CD4-positive, alpha-beta T cell treated with Interleukin-21 for 1 hour (primary cell): ENCODE measurements at places on chromosomes 13 and 19.

- DNase-seq, result no peak
Observed at GRCh38 chr13:28161370-28161769, 23.0 kb downstream of the PAN3 start.

DNA sequence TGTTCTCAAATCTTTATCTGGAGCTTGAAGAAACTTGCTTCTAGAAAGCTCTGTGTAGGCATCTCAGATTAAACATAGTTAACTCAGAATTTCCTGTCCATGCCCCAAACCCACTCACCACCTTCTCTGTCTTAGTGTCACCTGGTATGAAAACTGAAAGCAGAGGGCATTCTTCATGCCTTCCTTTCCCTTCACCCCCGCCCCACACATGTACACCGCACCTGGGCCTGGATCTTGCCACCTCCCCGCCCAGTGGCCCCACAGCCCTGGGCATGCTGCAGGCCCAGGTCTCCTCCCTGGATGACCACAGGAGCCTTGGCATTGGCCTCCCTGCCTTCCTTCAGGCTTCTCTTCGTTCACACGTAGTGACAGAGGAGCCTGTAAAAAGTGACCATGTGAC is 15.8 kb downstream of the CFAP97D2 start:
- peak; percentile 22 for DNase-seq

GRCh38 chr13:74868049-74868448 is 613.9 kb downstream of the TBC1D4 start:
- DNase-seq, result no peak

DNA sequence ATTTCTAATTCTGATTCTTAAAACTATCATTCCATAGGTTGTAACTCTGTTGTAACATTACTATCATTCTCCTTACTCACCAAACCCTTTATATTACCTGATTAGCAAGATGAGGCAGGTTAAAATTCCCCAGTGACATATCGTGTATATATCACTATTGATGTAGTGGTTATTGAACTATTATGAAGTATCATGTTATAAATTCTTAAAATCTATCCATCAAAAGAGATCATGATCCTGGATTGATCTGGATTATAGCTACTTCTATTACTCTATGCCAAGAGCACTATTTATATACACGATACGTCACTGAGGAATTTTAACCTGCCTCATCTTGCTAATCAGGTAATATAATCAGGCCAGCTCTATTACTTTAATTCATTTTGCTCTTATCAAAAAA is 533.9 kb downstream of the SLITRK6 start:
- no peak for DNase-seq

GRCh38 chr13:91594061-91594460 is 195.6 kb downstream of the GPC5 start:
- DNase-seq, result no peak

- no peak for DNase-seq
Observed at GRCh38 chr19:8618751-8619150, 8.2 kb upstream of the ADAMTS10 start.

DNA sequence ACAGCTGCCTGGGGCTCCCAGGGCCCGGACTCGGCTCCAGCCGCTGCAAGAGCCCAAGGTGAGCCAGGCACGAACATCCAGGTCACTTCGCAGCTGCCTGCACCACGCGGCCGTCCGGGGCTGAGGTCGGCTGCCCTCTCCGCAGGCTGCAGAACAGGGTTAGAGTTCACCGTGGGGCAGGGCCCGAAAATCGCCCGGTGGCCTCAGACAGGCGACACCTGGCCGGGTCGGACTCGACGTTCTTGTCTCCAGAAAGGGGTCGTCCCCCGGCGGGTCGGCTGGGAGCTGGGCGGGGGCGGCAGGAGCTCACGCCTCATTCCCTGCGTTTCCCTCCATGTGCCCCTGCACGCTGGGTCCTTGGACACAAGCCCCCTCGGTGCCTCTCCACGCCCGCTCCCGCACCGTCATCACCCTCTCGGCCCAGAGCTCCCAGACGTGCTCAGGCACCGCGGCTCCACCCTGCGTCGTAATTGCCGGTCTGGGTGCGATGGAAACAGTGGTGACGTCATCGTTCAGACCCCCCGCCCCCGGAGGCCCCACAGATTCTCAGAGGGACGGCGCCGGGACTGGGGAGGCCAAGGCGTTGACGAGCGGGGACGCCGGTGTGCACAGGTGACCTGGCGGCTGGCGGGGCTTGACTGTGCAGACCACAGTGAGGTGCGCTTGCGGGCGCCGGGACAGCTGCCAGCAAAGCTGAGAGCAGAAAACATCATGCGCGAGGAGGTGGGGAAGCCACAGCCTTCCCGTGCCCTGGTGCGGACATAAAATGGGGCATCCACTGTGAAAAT is 4.0 kb upstream of the GRIN3B start:
- peak; percentile 87 for DNase-seq

GRCh38 chr13:114145722-114146121 is 13.3 kb upstream of the RASA3 start:
- no peak for DNase-seq

GRCh38 chr13:71583581-71583980 is 283.4 kb downstream of the DACH1 start:
- no peak for DNase-seq

GRCh38 chr13:102582256-102582655 is 14.5 kb upstream of the TPP2 start:
- no peak for DNase-seq

DNA sequence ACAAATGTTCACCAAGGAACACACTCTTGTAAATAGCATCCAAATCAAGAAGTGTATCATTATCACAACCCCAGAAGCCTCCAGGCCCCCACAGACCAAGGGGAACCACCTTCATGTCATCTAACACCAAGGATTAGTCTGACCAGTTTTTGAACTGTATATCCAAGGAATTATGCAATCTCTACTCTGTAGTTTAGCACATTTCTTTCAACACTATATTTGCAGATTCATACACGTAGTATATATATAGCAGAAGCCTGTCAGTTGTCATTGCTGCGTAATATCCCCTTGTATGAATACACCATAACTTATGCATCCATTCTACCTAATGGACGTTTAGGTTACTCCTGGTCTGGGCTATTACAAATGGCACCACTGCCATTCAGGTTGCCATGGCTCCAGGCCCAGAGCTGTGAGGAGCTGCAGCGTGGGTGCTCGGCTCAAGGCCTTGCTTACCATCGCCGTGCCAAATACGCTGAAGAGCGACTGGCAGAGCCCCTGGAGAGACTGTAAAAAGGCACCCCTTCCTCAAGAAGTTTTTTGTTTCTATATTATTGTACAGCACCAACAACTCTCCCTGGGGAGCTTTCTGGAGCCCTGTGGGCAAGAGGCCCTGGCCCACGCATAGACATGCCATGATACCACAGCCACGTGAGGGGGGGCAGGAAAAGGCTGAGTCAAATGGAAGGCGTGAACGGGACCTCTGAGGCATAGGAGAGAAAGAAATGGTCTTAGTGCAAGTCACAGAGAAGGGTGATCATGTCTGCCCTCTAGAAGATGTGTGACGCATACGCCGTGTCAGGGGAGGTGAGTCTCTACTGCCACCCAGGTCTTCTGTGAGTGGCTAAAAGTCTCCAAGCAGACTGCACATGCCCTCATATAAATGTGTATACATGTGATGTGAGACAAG is 10.8 kb downstream of the LATS2 start:
- DNase-seq, result no peak

GRCh38 chr19:12669270-12670158 is 2.9 kb downstream of the WDR83 start:
- DNase-seq, result peak; percentile 83

DNA sequence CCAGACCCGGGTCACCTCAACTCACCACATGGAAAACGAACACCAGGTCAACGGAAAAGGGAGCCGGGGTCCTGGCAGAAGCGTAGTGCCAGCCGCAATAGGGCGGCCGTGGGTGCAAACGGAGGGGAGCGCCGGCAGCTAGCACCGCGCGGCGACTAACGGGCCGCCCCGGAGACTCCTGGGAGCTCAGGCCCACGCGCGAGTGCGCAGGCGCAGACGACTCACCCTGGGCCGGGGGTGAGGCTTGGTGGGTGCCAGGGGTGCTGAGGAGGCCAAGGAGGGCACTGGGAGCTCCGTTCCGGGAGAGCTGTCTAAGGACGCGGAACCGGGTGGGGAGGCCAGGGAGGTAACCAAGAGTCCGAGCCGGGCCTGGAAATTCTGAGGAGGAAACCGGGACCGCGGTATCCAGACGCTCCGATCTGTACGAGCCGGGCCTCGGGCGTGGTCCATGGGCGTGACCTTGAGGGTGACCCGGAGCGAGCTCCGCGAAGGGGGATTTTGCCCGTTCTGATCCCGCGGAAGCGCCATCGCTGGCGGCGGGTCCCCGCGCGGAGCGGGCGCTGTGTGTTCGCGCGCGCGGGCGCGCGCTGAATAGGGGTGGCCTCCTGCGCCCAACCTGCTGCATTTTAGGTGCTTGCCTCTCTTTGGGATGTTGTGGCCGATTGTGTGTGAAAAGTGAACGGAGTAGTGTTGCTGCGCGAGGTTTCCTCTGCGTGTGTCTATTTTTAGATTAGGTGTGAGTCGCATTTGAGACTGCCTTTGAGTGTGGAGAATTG is at the start of gene ZNF382:
Gene ZNF382 (plus strand): TSS at position 213 of the 776 bp plus-strand sequence. CDS start 4,602 bp downstream, outside the sequence.
- DNase-seq, result peak; percentile 87

GRCh38 chr13:76894401-76895110 is 8.4 kb upstream of the KCTD12 start:
- peak; percentile 3 for DNase-seq

DNA sequence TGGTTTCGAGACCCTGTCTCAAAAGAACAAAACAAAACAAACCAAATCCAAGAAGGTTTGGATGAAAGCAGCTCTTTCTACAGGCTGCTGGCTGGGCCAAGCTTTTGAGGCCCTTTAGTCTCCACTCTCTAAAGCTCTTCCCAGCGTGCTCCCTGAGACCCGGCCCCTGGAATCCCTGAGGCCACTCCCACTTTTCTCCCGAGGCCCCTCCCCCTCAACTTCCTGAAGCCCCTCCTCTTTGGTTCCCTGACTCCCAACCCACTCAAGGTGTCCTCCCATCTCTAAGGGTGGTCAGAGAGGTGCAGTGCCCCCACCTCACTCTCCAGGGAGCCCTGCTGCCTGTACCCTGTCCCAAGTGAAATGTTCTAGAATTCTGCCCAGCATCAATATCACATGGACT is 10.6 kb downstream of the ERICH6B start:
- no peak for DNase-seq

DNA sequence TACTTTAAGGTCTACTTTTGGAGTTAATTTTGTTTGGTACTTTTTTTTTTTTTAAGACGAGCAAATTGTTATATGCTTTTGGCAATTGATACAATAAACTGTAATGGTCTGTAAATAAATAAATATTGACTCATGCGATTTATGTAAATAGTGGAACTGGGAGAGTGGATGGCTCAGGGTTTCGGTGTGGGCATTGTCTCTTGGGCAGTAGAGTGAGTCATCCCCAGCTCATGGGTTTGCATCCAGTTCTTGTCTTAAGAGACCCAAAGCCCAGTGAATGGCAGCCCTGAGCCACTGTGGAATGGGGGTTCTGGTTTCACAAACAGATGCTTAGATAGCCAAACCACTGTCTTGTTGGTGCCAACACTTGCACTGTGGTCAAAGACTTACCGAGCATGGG is 33.0 kb downstream of the FGF9 start:
- no peak for DNase-seq

GRCh38 chr13:113951246-113951999 is 22.5 kb downstream of the C13orf46 start:
- peak; percentile 44 for DNase-seq

- no peak for DNase-seq
Observed at GRCh38 chr13:50509771-50510441, 333.6 kb downstream of the DLEU7 start.

GRCh38 chr13:87129602-87130300 is 541.4 kb upstream of the SLITRK5 start:
- DNase-seq, result no peak

- no peak for DNase-seq
Observed at GRCh38 chr13:48859272-48860105, 116.2 kb upstream of the FNDC3A start.

- DNase-seq, result no peak
Observed at GRCh38 chr13:98313922-98314292, 136.8 kb upstream of the RNF113B start.

DNA sequence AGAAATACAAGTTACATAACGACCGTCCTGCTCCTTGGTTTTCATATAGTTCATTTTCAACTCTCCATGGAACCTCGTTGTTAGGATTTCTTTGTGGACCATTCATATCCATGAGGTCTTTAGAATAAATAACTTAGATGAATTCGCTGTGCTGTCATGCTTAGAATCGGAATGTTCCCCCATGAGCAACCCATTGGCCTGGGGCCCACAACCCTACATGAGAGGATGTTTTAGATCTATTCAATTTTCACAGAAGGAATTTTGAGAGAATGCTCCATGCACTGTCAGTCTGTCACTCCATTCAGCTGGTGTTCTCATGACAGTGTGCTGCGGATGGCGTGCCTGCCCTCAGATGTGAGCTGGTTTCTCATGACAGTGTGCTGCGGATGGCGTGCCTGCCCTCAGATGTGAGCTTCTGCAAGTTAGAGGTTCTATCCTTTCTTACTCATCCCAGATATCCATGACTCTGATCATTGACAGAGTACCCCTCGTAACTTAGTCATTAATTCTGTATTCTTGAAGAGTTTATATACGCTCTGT is 1193.1 kb downstream of the EFNB2 start:
- DNase-seq, result no peak

GRCh38 chr19:6604906-6605305 is 14.0 kb upstream of the CD70 start:
- DNase-seq, result no peak

DNA sequence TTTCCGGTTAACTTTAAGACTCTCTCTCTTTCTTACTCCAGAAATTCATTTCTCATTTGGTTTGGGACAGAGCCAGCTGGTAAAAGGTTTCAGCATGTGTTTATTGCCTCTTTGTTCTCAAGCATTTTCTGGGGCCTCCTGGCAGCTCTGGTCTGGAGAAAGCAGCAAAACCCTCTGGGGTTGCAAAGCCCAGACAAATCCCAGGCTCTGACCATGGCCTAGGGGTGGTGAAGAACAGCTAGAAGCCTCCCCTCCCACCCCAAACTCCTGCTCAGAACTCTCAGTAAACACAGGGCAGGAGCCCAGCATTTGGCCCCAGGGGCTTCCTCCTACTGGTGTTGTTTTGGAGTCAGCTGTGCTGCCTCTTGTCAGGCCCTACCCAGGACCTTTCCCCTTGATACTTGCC is 124.2 kb upstream of the SERP2 start:
- no peak for DNase-seq

GRCh38 chr13:71851498-71852409 is 15.2 kb downstream of the DACH1 start:
- no peak for DNase-seq

GRCh38 chr13:32045537-32045936 is 14.0 kb downstream of the FRY start:
- DNase-seq, result no peak

GRCh38 chr19:22491746-22492145 is 69.6 kb upstream of the ZNF98 start:
- DNase-seq, result no peak

GRCh38 chr19:3115411-3115810 is 20.4 kb upstream of the GNA15 start:
- no peak for DNase-seq

GRCh38 chr19:11164879-11165406 is 9.4 kb upstream of the SPC24 start:
- no peak for DNase-seq
